ENCODE measurements at places on chromosomes 5 and 9. TPM values are rescaled to one million over a fixed set of nuclear protein-coding genes. Genes with fewer than 3 reads are reported as not detected.

DNA sequence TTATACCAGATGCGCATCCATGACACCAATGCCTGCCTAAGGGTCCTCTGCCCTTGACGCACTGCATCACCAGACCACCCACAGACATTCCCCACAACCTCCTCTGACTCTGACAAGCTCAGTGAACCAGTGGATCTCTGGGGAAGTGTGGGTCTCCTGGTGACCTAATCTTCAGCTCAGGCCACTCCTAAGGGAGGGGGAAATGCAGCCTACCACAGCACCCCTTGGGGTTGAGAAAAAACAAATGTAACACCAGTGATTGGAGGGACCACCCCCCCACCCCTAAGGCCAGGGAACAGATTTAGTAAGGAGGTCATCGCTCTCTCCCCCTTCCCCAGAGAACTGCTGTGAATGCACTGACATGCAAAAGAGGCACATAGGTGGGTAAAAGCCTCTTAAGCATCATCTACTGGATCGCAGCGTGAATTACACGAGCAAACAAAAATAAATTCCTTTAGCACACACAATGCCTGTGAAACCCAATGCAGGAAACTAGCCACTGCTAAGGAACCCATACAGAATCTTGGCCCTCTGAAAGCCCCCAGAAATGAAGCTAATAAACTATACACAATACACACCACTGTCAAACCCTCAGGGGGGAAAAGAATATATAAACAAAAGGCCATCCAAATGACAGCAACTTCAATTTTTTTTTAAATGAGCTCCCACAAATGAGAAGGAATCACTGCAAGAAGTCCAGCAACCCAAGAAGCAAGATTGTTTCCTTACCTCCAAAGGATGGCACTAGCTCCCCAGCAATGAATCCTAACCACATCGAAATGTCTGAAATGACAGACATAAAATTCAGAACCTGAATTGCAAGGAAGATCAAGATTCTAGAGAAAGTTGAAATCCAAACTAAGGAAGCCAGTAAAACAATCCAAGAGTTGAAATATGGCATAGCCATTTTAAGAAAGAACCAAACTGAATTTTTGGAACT, 513.7 kb upstream of the PTGER4 start:
- no peak for DNase-seq

GRCh38 chr5:146109379-146109778, 4.0 kb upstream of the PLAC8L1 start:
- no peak for DNase-seq

GRCh38 chr9:107586493-107586892, 96.9 kb upstream of the KLF4 start:
- DNase-seq = no peak

- no peak for DNase-seq
Observed at GRCh38 chr5:94623011-94623410, 4.5 kb downstream of the SLF1 start.

DNA sequence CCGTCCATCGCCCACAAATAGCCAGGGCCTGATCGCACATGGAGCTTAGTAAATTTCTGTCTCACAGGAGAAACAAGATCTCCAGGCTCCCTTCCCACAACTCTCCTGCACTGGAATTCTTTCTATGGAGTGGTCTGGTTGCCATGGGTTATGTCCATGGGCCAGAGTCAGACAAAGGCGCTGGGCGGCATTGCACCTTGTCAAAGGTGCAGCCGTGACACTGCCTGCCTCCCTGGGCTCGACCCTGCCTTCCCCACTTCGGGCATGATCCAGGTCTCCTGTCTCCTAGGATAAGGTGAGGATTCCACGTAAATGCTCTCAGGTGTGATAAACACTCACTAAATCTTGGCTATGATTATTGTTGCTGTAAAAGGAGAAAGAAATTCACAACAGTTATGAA, 130.0 kb downstream of the ADAMTS16 start:
- no peak for DNase-seq

- DNase-seq = no peak
Observed at GRCh38 chr9:99358668-99359067, 136.6 kb downstream of the SEC61B start.

DNA sequence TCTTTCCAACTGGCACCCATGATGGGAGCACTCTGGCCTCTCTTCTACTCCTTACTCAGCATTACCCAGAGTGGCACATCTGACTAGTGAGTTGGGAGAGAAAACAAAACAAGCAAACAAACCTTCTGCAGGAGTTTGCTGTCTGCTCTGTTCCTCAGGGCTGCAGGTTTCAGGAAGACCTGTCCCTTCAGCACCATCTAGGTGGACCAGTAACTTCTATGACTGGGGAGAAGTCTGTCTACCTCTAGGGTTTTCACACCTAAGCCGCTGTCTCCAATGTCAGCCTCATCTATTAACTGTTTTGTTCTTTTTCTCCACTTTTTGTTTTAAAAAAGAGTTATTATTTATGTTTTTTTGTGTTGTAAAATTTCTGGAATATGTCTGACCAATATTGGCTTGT, 58.7 kb downstream of the RAB3C start:
- no peak for DNase-seq

Gene FBN2
- 1.3 TPM for total RNA-seq

Gene WNT8A
- not detected for total RNA-seq

Gene OR13C5
- not detected for total RNA-seq

Gene NEURL1B
- total RNA-seq = 26.4 TPM

Gene CHSY3
- total RNA-seq = 4.1 TPM

Gene PCDHB11
- total RNA-seq = 9.6 TPM
